ENCODE measurements at places on chromosomes 7 and 10.

DNA sequence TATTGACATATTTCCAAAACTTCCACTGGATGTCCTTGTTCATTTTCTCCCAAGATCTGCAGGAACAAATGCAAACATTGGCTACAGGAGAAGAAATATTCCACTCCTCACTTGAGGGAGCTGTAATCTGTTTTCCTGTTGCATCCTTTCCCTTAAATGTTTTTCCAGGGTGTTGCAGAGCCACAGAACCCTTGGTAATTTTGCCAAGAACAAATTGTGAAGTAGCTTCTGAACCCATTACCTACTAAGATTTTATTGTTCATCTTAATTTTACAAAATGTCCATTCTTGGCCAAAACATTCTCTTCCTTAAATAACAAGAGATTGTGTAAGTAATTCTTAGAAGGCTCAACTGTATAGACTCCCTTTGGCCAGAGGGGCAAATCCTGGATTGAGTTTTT is 177.0 kb downstream of the GNAT3 start:
- no peak for DNase-seq

DNA sequence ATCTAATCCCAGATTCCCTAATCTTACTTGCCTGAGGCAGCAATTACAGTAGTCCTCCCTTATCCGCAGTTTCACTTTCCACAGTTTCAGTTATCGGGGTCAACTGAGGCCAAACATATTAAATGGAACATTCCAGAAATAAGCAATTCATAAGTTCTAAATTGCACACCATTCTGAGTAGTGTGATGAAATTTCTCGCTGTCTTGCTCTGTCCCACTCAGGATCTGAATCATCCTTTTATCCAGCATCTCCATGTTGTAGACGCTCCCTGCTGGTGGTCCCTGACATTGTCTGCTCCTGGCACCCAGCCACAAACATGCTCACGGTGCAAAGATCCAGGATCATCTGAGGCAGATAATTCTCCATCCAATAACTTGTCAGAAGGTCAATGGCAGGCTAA is 128.7 kb upstream of the CXCL12 start:
- DNase-seq, result no peak

GRCh38 chr7:50512384-50512783 is 52.8 kb downstream of the DDC start:
- DNase-seq, result no peak

- no peak for DNase-seq
Measured at GRCh38 chr10:122051609-122052385, 62.8 kb downstream of the TACC2 start.

GRCh38 chr7:33517191-33517590 is 387.8 kb downstream of the BBS9 start:
- DNase-seq, result no peak

- no peak for DNase-seq
Measured at GRCh38 chr10:97505152-97505551, 6.4 kb downstream of the UBTD1 start.

DNA sequence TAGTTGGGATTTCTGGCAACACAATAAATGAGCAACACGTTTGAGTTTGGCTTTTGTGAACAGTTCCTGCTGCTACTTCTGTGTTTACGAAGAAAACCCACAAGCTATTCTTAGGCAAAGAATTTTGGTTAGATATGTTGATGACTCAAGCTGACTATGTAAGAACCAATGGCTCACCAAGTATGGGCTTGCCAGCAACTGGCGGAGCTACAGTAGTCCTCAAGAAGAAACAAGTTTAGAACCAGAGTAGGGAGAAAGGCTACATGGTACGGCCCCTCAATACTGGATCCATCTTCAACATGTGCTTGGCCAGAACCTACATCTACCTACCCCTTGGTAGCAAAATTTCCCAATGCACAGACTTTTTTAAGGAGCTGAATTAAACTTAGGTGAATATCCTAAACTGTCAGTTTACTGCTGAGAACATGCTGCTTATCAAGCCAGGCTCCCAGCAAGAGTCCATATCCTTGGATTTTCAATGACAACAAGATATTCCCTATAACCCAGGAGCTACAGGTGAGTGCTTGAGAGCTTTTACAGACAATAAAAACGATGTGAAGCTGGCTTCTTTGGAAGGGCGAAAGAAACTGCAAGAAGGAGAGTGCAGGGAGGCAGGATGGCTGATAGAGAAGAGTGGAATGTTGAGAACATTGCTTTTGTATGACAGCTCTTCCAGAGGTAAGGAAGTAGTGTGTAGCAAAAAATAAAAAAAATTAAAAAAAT is 74.3 kb upstream of the ASAH2 start:
- no peak for DNase-seq

- no peak for DNase-seq
Measured at GRCh38 chr7:131238347-131238931, 89.2 kb upstream of the MKLN1 start.

GRCh38 chr7:100353685-100354330 is 4.1 kb upstream of the PILRB start:
- no peak for DNase-seq

- no peak for DNase-seq
Measured at GRCh38 chr10:109929501-109930219, 6.3 kb upstream of the XPNPEP1 start.

DNA sequence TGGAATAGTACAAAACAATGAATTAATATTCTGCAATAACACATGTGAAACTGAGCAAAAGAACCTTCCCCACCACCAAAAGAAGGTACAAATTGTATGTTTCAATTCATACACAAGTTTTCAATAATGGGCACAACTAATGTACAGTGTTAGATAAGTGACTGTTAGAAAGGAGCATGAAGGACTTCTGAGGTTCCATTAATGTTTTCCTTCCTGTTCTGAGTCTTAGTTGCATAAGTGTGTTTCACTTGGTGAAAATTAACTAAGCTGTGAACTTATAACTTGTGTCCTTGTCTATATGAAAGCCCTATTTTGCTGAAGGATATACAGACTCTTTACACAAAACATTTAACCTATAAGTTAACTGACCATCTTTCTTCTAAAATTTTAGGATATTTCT is 8.2 kb downstream of the GSAP start:
- no peak for DNase-seq

GRCh38 chr7:95766657-95767056 is 5.7 kb upstream of the DYNC1I1 start:
- DNase-seq, result no peak

DNA sequence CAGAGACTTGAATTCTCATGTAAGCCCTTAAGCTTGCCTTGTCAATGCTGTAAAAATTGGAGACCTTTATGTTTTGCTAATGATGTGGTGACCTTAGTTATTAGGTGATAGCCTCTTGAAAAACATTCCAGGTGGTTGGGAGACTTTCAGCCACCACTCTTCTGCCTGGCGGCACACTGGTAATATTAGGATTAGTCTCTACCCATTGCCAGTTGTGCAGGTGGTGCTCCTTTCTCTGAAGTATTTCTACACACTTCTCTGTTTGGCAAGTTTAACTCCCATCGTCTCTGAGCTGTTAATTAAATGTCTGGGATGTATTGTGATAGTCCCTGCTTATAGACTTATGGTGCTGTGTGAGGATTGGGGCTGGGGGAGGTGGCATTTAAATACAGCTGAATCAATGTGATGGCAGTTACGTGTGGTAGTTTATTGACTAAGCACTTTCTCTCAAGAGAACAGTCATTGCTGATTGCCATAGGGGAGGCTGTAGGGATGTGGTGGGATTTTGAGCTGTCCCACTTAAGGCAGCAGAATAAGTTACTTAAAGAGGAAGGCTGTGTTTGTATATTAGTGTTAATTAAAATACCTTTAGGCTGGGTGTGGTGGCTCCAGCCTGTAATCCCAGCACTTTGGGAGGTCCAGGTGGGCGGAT is 61.7 kb downstream of the DAGLB start:
- DNase-seq, result no peak

- no peak for DNase-seq
Measured at GRCh38 chr10:60003651-60004523, 97.5 kb upstream of the CCDC6 start.

DNA sequence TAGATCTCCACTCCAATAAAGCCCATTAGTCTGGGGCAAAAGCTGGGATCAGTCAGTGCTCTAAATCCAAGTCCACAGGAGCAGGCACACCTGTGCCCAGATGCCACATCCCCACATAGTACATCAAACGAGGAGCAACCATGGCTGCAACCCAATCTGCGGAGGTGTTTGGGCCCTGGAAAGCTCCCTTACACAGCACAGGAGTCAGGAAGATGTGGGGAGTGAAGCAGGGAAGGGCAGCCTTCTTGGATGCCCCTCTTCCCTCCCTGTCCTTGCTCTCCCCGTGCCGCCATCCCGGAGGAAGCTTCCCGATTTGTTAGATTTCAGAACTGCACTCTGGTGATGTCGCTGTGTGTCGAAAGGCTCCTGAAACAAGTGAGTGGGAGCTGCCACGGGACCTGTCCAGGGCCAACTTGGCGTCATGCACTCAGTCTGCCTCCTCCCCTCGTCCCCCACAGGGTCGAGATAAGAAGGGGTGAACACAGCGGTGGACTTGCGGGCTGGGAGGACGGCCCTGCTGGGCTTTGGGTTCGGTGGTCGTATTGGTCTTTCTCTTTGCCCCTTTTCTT is 230.6 kb upstream of the GRB10 start:
- DNase-seq, result no peak

DNA sequence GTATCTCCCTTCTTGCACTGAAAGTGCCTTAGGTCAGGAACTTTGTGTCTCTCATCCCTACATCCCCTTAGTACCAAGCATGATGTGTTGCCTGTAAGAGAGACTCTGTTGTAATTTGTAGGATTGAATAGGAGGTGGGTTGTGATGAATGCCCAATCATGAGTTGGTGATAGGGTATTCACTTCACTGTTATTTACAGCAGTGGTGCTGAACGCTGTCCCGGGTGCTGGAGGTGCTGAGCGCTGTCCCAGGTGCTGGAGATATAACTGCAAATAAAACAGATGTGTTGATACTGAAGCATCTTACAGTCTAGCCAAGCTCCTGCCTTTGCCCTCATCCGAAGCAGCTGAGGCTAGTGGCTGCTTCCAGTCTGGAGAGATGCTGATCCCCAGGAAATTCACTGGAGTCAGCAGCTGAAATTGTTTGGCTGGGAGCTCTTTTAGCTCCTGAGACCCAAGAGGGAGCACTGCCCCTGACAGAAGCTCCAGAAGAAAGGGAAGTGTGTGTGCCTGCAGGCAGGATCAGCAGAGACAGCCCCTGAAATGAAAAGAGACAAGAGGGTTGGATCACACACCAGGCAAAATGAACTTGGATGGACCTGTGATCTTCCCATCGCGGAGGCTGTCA is 183.4 kb downstream of the SORCS3 start:
- no peak for DNase-seq

DNA sequence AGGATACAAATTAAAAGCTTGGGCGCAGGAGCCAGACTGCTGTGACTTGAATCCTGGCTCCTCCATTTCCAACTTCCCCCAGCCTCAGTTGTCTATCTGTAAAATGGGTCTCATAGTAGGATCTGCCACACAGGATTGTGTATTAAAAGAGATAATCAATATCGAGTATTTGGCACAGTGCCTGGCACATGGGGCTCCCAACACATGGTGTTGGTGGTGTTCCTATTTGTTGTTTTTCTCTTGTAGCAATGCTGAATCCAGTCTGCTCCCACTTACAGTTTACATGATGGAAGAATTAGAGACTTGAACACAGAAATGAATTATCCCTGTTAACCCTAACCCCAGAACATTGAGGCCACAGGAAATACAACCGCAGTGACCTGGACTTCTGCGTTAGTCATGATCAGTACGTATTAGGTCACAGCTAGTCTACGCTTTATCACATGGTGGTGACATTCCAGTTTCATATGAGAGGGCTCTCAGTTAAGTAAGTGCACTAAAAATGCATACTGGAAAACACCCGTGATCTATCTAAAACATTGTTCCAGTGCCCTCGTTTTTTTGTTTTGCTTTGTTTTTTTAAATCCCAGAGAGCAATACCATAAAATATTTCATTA is 169.5 kb upstream of the KLF14 start:
- no peak for DNase-seq

DNA sequence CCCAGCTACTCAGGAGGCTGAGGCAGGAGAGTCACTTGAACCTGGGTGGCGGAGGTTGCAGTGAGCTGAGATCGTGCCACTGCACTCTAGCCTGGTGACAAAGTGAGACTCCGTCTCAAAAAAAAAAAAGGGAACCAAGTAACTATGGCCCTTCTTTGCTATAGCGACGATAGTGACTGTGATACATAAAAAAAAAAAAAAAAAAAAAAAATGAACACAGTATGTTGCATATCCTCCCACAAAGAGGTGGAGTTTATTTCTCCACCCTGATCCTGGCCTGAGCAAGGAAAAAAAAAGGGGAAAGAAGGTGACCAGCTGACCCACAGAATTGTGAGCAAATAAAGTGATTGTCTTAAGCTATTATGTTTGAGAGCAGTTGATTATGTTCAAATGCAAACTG is 42.3 kb upstream of the STEAP1B start:
- DNase-seq, result no peak

- no peak for DNase-seq
Measured at GRCh38 chr7:2062648-2063047, 170.1 kb downstream of the MAD1L1 start.

GRCh38 chr10:79090134-79090803 is 21.5 kb downstream of the ZMIZ1 start:
- no peak for DNase-seq

- no peak for DNase-seq
Measured at GRCh38 chr7:80905334-80905733, 13.5 kb downstream of the SEMA3C start.

- no peak for DNase-seq
Measured at GRCh38 chr7:901388-902154, 25.2 kb downstream of the GET4 start.

DNA sequence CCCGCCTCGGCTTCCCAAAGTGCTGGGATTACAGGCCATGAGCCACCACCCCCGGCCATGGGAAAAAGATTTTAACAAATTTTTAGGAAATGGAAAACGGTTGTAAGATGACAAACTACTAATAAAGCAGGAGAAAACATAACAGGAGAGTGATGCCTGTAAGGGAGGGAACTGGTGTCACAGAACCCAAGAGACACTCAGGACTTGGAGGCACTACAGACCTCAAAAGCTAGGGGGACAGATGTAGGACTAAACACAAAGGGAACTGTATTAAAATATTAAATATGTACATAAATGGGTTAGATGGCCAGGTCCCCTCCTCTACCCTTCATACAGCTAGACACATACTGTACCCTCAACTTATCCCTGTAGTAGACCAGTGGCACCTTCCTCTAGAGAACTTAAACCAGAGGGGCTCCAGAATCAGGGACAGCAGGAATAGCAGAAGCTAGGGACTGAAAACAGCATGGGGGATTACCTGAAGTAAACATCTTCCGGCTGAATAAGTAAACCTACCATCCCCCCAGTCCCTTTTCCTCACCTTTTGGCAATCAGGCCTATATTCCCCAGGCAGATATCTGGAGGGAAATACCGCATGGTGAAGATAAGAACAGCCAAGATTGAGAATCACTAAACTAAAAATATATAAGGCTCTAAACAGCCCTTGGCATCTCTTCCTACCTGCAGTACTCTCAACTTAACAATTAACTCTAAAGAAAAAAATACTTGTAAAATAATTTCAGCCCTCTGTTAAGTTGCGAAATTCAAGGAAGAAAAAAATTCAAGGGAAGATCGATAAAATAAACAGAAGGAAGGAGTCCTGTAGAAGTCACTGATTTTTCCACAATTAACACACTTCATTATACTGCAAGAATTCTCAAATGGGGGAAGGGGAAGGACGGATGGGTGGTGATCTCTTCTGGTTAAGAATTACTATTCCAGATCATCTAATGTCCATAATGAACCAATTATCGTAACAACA is 15.5 kb downstream of the TM9SF3 start:
- no peak for DNase-seq

GRCh38 chr7:131568970-131569369 is 12.5 kb upstream of the PODXL start:
- no peak for DNase-seq
